GM19239 (cell line): ENCODE measurements at places on chromosomes 3 and 15.

DNA sequence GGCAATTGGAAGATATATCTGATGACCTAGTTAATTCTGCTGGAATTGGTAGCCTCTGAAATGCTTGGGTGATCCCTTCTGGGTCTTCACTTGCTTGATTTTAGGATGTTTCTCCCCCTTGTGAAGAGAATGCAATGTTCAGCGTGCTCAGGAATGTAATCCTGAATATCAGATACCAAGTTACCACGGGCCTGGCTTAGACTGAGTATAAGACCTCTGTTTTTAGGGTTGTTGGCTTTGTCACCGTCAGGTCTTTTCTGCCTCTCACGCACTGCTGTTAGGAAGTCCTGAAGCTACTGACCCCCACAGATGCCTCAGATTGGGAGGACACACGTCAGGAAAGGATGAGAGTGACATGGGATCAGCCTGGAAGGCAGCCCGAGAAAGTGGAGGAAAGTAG, 198.5 kb downstream of the CDIN1 start:
- no peak for DNase-seq

- DNase-seq, result no peak
Measured at GRCh38 chr15:43070249-43070648, 35.6 kb downstream of the UBR1 start.

- DNase-seq, result no peak
Measured at GRCh38 chr3:181418233-181418632, 293.5 kb upstream of the SOX2 start.

GRCh38 chr15:70670680-70671079, 92.7 kb downstream of the UACA start:
- no peak for DNase-seq

- no peak for DNase-seq
Measured at GRCh38 chr3:120506076-120506827, 55.5 kb upstream of the FSTL1 start.

DNA sequence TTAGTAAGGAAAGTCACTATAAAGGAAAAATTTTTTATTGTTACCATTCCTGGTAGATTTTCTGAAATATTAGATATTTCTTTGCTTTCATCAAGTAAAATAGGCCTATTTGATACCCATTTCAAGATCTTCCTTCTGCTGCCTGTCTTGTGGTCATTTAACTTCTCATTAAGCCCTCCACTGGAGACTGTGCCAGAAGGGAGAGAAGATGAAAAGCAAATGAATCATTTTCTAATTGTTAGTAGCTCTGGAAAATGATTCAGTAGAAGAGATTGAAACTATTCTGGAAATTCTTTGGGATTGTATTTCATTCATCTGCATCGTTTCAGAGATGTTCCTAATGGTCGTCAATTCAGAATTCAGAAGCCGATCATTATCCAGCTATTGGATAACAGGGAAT, 3.2 kb downstream of the KCTD6 start:
- no peak for DNase-seq

DNA sequence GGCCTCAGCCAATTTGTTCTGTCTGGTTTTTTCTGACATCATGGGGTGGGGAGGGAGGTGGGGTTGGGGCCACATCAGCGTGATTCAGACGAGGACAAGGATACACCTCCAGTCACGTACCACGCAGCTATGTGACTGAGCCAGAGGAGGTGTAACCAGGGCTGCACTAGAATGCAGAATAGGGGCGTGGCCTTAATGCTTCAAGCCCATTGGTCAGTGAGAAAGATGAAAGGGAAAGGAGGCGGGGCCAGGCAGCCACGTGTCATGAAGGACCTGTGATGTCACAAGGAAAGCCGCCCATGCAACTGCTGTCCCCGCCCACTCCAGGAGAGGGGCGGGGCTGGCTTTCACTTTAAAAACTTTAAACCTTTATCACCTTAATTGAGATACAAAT, at the start of gene GOLGA6L2:
Gene GOLGA6L2 (minus strand): TSS at position 137 of the 394 bp plus-strand sequence. CDS start 62 bp downstream, at position 75.
- no peak for DNase-seq

- no peak for DNase-seq
Measured at GRCh38 chr3:149270180-149270579, 48.6 kb upstream of the CP start.

- DNase-seq, result no peak
Measured at GRCh38 chr3:15778332-15778858, 19.4 kb downstream of the ANKRD28 start.

DNA sequence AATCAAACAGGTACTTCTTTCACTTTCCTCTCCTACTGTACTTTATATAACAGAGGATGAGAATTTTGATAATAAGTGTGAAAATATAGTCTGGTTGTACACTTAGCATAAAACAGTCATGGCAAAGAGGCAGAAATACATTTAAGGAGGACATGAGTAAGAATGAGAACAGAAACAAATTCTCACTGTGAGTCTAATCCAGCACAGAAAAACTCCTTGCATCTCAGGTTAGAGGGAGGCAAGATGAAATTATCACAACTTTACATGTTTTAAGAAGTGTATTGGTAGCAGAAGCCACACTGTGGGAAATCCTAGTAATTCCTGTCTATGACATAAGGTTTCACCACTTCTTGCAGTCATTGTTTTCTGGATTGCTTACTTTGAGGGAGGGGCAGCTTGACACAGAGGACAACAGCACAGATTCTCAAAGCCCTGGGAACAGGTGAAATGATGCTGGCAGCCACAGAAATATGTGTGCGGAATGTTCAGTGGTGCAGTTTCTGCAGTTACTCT, 733.6 kb upstream of the GBE1 start:
- DNase-seq, result no peak

GRCh38 chr15:95210436-95210981, 979.1 kb downstream of the MCTP2 start:
- DNase-seq, result no peak

DNA sequence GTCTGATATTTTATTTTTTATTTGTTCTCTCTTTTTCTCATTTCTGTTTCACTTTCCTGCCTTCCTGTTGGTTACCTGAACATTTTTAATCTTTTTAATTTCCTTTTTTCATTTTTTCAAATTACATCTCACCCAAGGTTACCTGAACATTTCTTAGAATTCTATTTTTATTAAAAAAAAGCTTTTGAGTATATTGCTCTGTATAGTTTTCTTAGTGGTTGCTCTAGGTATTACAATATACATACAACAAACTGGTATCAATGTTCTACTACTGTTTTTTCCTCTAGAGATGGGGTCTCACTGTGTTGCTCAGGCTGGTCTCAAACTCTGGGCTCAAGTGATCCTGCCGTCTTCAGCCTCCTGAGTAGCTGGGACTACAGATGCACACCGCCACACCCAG, 79.4 kb downstream of the DHX30 start:
- no peak for DNase-seq

DNA sequence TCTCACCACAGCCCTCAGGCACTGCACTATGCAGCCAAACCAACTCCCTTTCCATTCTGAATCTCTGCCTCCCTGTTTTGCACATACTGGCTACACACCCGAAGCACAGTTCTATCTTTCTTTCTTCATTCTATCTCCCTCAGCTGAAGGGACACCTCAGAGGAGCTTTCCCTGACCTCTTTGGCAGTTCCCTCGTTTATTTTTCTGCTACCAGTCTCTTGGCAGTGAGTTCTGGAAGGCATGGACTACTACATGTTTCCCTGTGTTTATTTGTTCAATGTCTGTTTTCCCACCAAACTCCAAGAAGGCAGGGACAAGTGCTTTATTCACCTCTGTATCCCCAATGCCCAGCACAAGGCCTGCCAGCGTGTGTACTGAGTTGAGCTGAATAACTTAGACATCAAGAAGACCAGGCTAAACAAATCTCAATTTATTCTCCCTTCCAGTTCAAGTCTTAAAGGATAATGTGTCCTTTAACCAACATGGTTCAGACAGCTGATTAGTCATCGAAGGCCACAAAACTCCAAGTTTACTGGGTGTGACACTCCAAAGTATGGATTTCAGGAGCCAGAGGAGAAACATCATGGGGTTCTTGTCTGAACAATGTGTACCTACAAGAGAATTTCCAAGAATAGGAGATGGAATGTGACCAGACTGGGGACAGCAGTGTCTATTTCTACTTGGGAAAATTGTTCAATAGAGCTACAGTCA, 260.1 kb upstream of the CTNNB1 start:
- DNase-seq, result no peak
